ENCODE measurements at places on chromosomes 11 and 22.

DNA sequence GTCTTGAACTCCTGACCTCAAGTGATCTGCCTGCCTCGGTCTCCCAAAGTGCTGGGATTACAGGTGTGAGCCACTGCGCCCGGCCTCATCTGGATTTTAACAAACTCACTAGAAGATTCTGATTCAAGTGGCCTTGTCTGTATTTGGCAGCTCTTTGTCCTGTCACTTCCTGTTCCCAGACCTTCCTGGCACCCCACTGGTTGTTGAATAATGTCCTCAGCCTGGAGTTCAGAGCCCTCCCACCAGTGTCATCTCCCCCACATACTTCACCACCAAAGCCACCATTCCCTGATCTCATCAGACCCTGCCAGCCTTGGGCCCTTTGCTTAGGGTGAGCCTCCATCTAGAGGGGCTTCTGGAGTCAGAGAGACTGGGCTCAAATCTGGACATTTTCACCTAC lies 3.3 kb downstream of the PELI3 start:
- no peak for DNase-seq

DNA sequence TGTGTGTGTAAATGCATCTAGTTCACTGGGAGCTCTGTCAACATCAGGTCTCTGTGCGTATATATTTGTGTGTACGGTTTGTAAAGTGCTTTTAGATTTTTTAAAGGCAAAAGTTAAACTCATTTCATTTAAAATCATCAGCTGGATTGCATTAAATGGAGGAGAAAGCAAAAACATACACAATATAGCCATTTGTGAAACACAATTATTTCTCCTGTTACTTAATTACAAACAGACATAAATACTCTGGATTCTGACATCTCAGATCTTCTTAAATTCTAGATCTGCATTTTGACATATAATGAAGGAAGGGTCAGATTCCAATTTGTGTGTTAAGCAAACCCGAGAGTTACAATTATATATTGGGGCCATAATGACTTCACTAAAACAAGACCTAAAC lies 275.4 kb upstream of the NARS2 start:
- DNase-seq, result no peak

DNA sequence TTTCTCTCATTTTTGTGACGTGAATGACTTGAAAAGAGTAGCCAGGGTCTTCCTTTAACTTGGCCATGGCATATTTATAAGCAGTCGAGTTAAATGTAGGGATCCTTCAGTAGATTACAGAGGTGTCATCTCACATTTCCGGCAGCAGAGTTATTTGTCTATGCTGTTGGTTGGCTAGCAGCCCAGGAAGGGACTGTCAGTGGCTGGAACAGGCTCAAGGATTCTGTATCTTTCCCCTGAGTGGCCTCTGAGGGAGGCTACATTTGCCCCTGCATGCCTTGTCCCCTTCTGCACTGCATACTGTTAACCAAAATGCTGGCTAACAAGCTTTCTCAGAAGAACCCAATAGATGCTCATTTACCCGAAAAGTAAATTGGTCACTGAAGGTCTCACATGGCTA lies 187.6 kb downstream of the PGR start:
- no peak for DNase-seq

DNA sequence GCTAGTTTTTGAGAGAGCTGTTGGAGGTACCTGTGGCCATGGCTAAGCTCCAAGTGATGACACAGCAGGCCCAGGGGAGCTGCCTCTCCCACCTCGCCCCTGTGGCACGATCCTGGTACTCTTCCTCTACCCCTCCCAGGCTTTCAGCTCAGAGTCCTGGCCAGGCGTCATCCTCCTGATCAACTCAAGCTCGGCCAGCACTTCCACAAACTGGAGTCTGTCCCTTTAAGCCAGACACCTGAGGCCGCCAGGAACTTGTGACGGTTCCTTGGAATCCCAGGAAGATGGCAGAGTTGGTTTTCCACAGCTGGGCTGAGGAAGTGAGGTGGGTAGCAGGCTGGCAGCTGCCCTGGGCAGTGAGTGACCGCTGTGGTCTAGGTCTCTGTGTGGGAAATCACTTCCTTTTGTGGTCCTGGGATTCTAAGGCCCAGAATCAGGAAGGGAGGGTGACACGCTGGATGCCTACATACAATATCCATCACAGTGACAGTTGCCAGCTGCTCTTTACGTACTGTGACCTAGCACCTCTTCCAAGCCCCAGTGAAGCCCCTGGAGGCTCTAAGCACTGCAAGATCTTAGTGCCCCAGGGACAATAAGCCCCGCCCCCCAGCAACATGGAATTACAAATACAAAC lies 3.2 kb upstream of the CST6 start:
- no peak for DNase-seq

- DNase-seq, result no peak
Observed at GRCh38 chr11:10758957-10759356, 7.9 kb downstream of the CTR9 start.

DNA sequence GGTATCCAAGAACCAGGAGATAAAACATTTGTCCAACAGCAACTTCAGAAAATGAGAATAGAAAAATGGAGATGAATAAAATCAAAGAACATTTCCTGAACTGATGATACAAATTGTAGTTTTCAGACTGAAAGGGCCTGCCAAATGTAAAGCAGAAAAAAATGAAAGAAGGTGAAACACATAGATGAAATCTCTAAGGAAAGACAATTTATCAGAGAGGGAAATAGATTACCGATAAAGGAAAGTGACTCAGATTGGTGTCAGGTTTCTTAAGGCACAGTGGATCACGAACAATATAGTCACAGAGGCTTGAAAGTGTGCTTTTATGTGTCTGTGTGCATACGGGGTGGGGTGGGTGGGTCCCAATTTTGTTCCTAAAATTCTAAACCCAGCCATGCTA lies 4.1 kb upstream of the STT3A start:
- no peak for DNase-seq

DNA sequence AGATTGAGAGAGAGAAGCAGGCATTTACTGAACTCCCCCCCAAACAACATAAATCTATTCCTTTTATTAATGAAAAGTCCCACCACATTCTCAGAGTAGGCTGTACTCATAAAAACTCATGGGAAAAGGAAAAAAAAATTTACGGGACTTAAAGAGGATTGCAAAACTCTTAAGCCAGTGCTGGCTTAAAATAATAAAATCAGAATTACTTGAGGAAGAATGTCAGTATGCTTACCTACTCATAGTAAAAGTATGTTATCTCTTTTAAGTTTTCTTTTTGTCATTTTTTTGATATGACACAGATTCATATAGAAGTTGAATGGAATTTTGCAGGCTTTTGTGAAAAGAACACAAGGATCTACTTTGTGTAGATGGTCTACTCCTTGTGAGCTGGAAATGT lies 126.3 kb downstream of the LUZP2 start:
- DNase-seq, result no peak

DNA sequence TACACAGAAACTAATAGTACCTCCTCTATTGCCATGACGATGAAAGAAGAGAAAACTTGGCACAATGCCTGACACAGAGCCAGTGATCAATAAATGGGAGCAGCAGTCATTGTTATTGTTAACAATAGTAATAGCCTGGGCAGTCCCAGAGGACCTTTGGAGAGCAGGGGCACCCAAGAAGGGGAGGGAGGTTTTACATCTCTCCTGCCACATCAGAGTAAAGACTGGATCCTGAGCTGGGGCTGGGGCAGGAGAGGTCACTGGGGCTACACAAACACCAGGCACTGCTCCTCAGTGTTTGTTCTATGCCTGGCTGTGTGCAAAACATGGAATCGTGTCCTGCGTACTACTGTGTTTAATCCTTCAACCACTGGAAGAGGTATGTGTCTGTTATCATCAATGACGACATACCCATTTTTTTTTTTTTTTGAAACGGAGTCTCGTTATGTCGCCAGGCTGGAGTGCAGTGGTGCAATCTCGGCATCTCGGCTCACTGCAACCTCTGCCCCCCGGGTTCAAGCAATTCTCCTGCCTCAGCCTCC lies 25.0 kb upstream of the CREB3L1 start:
- no peak for DNase-seq

DNA sequence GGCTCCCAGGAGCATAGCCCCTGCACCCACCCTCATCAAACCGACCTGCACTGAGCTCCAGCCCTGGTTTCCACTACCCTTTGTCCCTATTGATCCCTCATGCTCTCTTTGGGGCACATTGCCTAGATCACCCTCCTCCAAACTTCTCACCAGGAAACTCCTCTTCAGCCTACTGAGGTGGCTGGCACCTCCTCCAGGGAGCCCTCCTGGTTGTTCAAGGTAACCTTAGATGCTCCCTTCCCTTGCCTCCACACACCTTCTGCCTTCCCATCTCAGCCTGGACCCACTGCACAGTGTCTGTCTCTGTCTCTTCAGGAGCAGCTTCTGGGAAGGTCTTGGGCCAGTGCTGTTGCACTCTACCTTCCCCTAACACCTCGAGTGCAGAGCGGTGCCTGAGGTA lies 15.8 kb upstream of the WNT7B start:
- DNase-seq, result no peak
